Cardiac fibroblast (primary cell): ENCODE measurements at places on chromosomes 5 and 9.
A peak's percentile ranks its signal among the peaks of the same experiment; 100 is the strongest.

DNA sequence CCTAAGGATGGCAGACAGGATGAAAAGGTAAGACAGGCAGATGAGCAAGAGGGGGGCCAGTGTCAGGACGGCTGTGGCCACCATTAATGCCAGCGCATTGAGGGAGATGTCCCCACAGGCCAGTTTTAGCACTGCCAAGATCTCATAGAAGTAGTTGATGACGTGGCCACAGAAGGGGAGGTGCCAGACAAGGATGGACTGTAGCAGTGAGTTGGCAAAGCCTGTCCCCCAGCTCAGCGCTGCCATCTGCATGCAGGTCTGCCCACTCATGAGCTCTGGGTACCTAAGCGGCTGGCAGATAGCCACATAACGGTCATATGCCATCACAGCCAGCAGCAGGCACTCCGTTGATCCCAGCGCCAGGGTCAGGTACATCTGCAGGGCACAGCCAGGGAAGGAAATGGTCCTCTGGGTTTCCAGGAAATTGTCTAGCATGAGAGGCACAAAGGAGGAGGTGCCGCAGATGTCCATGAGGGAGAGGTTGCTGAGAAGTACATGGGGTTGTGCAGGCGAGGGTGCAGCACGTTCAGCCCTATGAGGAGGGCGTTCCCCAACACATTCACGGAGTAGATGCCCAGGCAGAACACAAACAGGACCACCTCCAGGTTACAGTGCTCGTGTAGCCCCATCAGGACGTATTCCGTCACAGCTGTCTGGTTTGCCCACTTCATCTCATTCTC, 10.8 kb downstream of the OR13J1 start:
- peak; percentile 11 for DNase-seq

- DNase-seq, result no peak
Observed at GRCh38 chr9:91725651-91726050, 224.4 kb downstream of the ROR2 start.

- peak; percentile 36 for DNase-seq
Observed at GRCh38 chr9:5563417-5563815, 53.1 kb downstream of the PDCD1LG2 start.

DNA sequence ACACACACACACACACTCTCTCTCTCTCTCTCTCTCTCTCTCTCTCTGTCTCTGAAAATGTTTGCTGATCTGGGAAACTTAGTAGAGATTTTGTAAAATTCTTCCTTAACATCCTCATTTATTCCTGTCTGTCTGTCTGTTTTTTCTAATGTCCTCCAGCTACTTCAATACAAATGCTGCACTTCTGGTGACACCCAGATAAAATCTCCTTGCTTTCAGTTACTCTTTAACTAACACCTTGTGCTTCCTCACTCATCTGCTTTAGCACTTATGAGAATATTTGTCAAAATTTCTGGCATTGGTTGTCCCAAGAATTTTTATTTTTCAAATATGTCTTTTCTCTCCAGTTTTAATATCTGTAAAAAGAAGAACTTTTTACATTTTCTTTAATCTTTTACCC, 35.0 kb upstream of the ARRDC3 start:
- DNase-seq, result no peak

GRCh38 chr9:114652776-114653555, 4.6 kb downstream of the TEX53 start:
- DNase-seq, result peak; percentile 69
